ENCODE measurements at places on chromosomes 6 and 20. TPM values are rescaled to one million over a fixed set of nuclear protein-coding genes. Genes with fewer than 3 reads are reported as not detected.

DNA sequence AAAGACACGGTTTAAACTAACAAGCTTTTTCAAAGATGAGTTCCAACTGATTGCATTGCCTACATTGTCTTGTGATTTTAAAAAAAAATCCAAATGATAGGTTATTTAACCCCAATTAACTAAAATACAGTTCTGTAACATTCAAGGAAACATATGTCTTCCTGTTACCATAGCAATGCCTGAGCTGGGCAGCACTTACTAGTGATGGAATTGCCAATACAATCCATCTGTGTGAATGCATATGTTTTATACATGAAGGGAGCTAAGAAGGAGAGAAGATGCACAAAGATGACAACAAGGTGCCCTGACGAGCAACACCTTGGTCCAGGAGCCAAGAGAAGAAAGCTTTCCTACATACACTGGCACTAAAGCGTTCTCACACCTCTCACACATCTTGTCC lies 68.7 kb downstream of the POPDC3 start:
- no peak for DNase-seq

The AMD1 gene
- 14.3 TPM for total RNA-seq

The TAGAP gene
- 0.45 TPM for total RNA-seq

GRCh38 chr20:51608061-51608460 lies 65.5 kb upstream of the NFATC2 start:
- no peak for DNase-seq

DNA sequence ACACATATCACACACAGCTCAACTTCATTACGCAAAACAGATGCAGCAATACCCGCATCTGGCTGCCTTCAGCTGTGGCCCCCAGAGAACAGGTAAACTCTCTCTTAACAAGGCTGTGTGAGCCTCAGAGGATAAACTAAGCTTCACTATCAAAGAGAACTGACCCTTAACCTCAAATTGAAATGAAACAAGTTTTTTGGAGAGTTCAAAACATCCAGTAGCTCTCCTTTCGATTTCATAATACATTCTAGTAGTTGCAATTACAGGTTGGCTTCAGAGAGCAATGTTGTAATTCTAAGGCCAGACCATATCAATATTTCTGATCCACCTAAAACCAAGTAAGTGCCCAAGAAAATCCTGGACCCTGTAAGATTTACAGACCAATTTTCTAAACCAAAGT lies 113.5 kb downstream of the FAXC start:
- DNase-seq: no peak

- DNase-seq: no peak
Observed at GRCh38 chr6:31610968-31611367, 4.1 kb upstream of the AIF1 start.

GRCh38 chr6:138638604-138639003 lies 135.0 kb upstream of the CCDC28A start:
- DNase-seq: no peak

- DNase-seq: peak; percentile 37
Observed at GRCh38 chr20:53658973-53659372, 65.3 kb upstream of the ZNF217 start.

The MYCT1 gene
- total RNA-seq: 3.3 TPM

DNA sequence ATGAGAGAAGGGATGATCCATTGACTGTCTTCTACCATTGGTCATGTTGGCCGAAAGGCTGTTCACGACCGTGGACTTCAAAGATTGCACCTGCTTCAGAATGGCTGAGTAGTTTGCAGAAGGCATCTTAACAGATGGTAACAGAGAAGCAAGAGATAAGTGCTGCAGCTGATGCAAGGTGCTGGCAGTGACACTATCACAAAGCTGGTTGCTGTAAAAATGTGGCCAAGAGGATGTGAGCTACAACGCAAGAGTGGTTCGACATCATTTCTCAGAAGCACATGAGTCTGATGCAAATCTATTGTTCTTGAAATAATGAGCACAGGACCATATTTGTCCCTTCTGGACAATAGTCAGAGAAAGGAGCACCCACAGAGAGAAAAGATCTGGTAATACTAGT lies 27.0 kb upstream of the ANKEF1 start:
- DNase-seq: no peak

- no peak for DNase-seq
Observed at GRCh38 chr20:9985773-9986172, 49.0 kb upstream of the ANKEF1 start.

GRCh38 chr6:52233975-52234823 lies 10.1 kb downstream of the IL17F start:
- DNase-seq: peak; percentile 46

DNA sequence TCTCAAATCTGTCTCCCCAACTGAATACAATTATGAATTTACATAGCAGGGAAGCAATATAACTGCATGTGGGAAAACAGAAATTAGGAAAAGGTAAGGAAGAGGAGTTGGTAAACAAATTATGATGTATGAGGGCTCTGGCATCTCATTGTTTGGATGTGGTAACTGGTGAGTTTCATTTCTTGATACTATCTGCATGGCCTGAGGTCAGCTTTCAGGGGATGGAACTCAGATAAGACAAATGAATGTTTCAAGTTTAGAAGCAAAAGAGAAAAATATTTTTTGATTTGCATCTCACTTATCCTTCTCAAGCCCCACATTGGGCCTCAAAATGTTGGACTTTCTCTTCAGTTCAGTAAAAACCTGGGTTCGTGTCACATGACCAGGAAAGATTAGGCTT lies 302.2 kb upstream of the GJE1 start:
- DNase-seq: no peak

DNA sequence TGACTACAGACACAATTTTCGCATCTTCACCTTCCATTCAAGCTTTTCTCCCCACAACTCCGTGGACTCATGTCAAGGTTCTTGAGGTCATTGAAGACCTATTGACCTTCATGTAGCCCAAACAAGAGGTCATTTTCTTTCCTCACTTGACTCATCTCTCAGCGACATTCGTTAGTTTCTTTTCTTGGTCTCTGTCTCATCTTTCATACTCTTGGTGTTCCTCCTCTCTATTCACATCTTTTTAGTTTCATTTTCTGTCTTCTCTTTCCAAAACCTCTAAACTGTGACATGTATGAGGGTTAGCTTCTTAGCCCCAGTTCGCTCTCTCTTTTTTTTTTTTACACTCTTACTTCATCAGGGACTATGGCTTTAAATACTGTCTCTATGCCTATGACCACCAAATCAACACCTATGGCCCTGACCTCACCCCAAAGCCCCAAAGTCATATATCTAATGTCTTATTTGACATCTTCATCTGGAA lies 128.6 kb upstream of the BACH2 start:
- no peak for DNase-seq

GRCh38 chr6:88989215-88989614 lies 25.8 kb upstream of the RNGTT start:
- DNase-seq: no peak

The NR2E1 gene
- not detected for total RNA-seq

DNA sequence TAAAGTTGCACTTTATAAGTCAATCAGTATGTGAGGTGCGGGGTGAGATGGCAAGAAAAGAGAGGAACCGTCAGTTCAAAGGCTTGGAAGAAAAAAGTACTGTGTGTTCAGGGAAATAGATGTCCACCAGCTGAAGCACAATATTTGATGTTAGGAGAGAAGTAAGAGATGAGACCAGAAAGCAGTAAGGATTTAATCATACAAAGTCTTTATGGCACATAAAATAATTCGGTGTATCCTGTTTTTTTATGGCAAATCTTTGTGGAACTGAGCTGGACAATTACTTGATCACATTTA lies 197.2 kb downstream of the FAXC start:
- DNase-seq: no peak

DNA sequence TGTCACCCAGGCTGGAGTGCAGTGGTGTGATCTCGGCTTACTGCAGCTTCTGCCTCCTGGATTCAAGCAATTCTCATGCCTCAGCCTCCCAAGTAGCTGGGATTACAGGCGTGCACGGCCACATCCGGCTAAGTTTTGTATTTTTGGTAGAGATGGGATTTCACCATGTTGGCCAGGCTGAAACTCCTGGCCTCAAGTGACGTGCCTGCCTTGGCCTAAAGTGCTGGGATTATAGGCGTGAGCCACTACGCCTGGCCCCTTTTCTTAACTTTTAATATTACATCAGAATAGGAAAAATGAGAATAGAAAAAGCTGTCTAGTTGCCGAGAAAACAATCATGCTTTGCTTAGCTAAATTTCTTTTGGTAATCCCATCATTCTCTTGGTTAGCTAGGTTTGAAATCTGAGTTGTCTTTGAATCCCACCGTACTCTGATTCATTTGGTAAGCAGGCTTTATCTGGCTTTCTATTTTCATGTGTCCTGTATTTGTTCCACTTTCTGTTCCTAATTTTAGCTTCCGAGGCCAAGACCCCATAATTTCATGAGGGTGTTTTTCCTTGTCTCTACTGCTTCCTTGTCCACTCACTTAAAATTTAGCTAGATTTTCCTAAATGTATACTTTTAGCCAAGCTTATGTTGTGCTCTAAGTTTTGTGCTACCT lies 83.5 kb downstream of the NCOA3 start:
- DNase-seq: no peak

Data from left lobe of liver (tissue), 2 donors.